ENCODE measurements at places on chromosomes 2 and 18.

DNA sequence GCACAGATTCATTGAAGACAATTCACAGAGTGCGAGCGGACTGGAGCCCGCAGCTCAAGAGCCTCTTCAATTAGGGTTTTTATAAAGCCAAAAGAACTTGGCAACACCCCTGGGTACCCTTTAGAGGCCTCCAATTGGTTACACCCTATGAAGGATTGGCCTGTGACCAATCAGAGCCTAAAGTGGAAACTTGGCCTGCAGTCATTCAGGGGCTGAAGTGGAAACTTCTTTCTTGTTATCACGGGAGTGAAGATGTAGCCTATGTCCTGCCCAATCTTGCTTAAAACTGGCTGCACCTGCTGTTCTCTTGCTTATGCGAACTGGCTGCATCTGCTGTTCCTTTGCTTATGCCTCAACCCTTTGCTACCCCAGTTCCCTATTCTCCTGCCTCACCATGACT, 1.8 kb upstream of the HJURP start:
- DNase-seq, result no peak

DNA sequence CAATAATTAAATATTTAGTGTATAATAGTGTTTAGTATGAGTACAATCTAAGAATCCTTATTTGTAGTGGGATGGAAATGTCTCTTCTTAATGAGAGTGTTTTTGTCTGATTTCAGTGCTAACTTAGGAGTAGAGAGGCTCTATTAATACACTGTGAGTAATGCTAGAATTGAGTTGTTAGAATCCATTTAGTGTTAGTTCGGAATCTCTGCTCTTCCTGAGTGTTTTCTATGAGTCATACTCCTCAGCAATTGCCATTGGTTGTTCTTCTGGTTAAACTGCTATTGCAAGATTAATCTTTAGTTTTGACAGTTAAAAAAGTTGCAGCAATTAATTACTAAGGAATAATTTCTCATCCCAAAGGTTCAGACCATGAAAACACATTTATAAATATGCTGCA, 828.6 kb upstream of the POU3F3 start:
- DNase-seq, result no peak

GRCh38 chr2:34093790-34094189, 494.7 kb upstream of the FAM98A start:
- DNase-seq, result no peak

- DNase-seq, result no peak
Measured at GRCh38 chr2:46328291-46328690, 31.1 kb downstream of the EPAS1 start.

Data from stimulated activated CD8-positive, alpha-beta memory T cell treated with anti-CD3 and anti-CD28 coated beads, Interleukin-7, amount 100 ng/mL, for 48 hours (primary cell).